ENCODE measurements at places on chromosomes 5 and 9.

DNA sequence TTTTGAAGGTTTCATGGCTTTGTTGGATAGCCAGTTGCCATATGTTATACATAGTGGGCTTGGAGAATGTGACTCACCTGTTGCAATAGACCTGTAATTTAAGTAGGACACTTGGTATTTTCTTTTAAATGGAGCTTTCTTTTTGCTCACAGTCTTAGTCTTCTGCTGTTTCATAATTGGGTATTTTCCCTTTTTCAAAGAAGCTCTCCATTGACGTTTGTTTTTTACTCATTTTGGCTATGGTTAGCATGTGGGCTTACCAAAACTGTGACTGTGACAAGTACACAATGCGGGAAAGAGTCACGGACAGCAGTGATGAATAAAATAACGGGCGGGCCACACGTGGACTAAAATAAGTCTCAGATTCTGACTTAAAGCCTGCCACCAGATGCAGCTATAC, 23.2 kb upstream of the RNF20 start:
- DNase-seq: no peak

DNA sequence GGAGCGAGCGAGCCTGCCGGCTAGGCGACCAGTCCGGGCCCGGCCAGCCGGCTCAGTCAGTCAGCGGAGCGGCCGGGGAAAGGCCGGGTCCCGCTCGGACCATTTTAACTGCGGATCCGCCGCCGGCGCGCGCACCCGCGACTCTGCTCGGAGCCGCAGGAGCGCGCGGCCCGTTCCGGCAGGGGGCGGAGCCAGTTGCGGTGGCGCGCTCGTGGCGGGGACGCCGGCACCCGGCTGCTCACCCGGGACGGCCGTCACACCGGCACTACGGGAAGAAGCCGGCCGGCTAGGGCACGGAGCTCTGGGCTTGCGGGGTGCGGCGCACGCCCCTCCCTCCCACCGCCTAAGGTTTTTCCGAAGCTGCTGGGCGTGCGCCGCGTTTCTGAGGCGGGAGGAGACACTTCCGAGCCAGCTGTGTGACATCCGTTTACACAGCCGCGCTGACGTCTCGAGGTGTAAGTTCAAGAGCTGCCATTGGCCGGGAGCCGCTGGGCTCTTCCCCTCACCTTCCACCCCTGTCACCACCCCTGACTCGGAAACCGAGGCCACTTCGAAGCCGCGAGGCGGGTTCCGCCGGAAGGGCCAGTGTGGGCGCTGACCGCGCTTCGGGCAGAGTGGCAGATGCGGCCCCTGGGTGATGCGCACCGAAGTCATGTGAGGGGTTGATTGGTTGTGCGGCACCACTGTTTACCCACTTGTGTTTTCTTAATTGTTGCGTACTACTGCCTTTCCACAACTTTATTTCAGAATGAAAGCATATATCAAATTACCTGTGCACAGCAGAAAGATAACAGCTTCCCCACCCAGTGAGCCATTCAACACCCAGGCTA, at the start of gene FBXL17:
Gene FBXL17, minus strand, starts transcription at position 145 of the 830 bp plus-strand sequence.
- peak; percentile 92 for DNase-seq

- no peak for DNase-seq
Observed at GRCh38 chr9:125690679-125691078, 16.3 kb downstream of the MAPKAP1 start.

DNA sequence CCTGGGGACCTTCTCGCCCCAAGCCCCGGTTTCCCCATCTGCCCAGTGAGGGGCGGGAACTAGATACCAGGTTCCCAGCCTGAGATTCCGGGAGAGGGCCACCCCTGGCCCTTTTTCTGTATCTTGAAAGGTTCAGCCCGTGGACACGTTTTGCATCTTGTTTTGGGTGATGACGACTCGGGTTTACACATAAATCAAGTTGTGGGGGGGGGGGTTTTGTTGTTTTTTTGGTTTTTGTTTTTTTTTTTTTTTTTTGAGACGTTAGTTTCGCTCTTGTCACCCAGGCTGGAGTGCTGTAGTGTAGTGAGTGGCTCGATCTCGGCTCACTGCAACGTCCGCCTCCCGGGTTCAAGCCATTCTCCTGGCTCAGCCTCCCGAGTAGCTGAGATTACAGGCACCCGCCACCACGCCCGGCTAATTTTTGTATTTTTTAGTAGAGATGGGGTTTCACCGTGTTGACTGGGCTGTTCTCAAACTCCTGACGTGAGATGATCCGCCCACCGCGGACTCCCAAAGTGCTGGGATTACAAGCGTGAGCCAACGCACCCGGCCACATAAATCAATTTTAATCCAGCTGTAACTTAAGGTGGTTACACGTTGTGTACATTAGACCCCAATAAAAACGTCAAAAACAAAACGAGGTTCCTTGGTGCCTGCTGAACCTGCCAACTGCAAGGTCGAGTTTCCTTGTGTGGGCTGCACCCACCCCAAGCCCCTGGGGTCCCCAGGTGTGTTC, 1.1 kb upstream of the BRD3 start:
- no peak for DNase-seq

DNA sequence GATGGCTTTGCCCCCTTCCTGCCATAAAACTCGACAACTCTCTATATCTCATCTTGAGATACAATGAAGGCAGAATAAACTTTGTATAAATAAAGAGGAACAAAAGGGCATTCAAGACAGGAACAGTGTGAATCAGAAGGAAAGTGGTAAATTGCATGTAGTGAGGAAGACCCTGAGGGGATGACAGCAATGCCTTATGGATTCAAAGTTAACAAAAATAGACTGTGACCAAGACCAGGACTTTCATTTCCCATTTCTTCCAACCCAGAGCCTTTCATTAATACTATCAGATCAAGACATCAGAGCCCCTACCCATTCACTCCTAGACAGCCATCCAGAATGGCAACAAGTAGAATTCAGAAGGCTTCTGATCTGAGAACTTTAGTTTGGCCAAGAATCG, 46.4 kb upstream of the ZNF462 start:
- DNase-seq: no peak

DNA sequence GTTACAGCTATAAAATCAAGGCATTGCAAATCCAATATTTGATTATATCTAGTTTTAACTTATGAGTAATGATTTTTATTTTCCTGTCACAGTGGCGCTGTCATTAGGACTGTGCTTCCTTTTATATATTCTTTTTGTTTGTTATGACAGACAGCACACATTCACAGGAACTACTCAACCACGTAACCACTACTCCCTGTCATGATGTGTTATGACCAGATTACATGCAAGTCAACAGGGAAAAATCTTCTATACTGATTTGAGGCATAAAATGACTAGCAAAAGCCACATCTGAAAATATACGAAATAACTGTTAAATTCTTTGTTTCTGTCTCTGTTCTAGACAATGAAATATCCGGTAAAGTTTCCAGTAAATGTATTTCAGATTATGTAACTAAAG, 25.4 kb downstream of the SREK1 start:
- DNase-seq: no peak

All from CD4-positive, alpha-beta T cell treated with Interleukin-1 beta for 1 hour (primary cell).